K562 (cell line): ENCODE measurements at places on chromosomes 4 and X. TPM values are rescaled to one million over a fixed set of nuclear protein-coding genes. Genes with fewer than 3 reads are reported as not detected.
A peak's percentile ranks its signal among the peaks of the same experiment; 100 is the strongest.

FBXL5 gene
- total RNA-seq: 22.1 and 23.5 TPM in 2 replicates

- no peaks in the 10 kb centered on the region for H3K27me3 ChIP-seq
- no peaks in the 10 kb centered on the region; the same call in 2 of the 3 replicates for H3K4me1 ChIP-seq
- H3K4me3 ChIP-seq: no peak overlapping the region
Measured at GRCh38 chr4:174607792-174608191, 85.5 kb upstream of the HPGD start.

- no peak overlapping the region for H3K4me3 ChIP-seq
- no peaks in the 10 kb centered on the region for H3K27me3 ChIP-seq
- no peaks in the 10 kb centered on the region for H3K4me1 ChIP-seq
- no peak for DNase-seq
Measured at GRCh38 chrX:106249706-106250379, 81.7 kb downstream of the PWWP3B start.

DNA sequence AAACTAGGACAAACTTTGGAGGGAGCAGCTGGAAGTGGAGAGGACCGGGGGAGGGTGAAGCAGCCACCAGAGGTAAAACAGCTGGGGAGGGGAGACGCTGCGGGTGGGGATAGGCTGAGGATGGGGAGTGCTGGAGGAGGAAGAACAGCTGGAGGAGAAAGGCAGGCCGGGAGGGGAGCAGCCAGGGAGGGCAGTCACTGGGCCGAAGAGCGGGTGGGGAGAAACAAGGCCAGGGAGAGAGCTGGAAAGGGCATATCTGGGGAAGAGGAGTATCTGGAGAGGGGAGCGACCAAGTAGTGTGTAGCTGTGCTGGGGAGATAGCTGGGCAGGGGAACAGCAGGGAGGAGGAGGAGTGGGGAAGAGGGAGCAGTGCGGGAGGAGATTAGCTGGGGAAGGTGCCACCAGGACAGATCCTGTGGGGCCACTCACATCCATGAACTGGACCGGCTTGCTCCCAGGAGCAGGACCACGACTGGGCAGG is 2.7 kb downstream of the SLC38A5 start:
- peaks cover 40% of the 10 kb centered on the region for H3K36me3 ChIP-seq
- peak overlapping the region; percentile 78 for H3K4me3 ChIP-seq
- peak; percentile 76 for DNase-seq
- H3K4me1 ChIP-seq: peaks cover 47% of the 10 kb centered on the region
- peak overlapping the region; percentile 91 for H3K27ac ChIP-seq

INPP4B gene
- total RNA-seq: 0.11 and 0.22 TPM in 2 replicates

DNA sequence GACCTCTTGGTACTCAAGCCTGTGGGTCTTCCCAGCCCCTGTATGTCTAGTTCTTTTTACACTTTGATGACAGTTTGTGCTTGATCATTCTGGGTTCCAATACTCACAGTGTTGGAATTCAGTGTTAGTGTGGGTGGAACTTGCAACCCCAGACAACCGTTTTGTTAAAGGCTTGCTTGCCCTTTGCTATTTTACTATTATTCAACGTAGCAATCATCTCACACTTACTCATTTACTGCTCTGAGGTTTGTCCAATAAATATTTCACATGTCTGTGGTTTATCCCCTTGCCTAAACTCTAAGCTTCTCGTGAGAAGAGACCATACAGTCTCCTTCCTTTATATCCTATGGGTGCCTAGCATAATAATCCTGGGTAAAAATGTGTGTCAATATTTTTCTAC is 15.3 kb downstream of the CCNG2 start:
- H3K4me3 ChIP-seq: no peak overlapping the region
- no peak for DNase-seq
- no peaks in the 10 kb centered on the region for H3K4me1 ChIP-seq
- peaks cover 17% of the 10 kb centered on the region for H3K27me3 ChIP-seq

- no peaks in the 10 kb centered on the region for H3K27me3 ChIP-seq
- H3K36me3 ChIP-seq: no peaks in the 10 kb centered on the region
- H3K4me3 ChIP-seq: no peak overlapping the region
- no peak overlapping the region for H3K27ac ChIP-seq
Measured at GRCh38 chr4:128566693-128567092, 242.8 kb upstream of the JADE1 start.

DNA sequence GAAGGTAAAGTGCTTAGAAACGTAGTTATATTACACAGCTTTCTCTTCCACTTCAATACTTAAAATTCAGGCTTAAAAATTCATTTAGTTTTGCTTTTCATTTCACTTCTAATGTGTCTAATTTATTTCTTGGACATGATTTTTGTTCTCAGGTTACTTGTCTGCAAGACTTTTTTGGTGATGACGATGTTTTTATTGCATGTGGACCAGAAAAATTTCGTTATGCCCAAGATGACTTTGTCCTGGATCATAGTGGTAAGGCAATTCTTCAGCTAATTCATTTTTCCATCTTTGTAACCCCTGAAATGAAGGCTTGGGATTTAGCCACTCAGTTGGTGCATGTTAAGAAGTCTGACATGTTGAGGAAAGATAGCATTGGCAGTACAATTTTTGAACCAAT is 114.7 kb downstream of the DCLK2 start:
- no peak for DNase-seq
- H3K27ac ChIP-seq: no peak overlapping the region
- H3K36me3 ChIP-seq: no peaks in the 10 kb centered on the region
- no peaks in the 10 kb centered on the region for H3K4me1 ChIP-seq
